Activated T-cell treated with anti-CD3 and anti-CD28 coated beads, Interleukin-2, amount 50 U/mL, for 72 hours (primary cell): ENCODE measurements at places on chromosomes 6 and 20. TPM values are rescaled to one million over a fixed set of nuclear protein-coding genes. Genes with fewer than 3 reads are reported as not detected.

Gene LY6G6F
- not detected for total RNA-seq

Gene SMLR1
- not detected for total RNA-seq

Gene CDC5L
- total RNA-seq = 19.3 TPM

Gene FOXQ1
- not detected for total RNA-seq

Gene FAM162B
- not detected for total RNA-seq

Gene HM13
- total RNA-seq = 131 TPM

Gene LTA
- 77.2 TPM for total RNA-seq

Gene SLC26A8
- 0.44 TPM for total RNA-seq

Gene KCNK17
- total RNA-seq = not detected

Gene ADGRF4
- not detected for total RNA-seq

Gene LRRC1
- 3.6 TPM for total RNA-seq

Gene ALDH5A1
- total RNA-seq = 8.0 TPM

Gene UNC5CL
- 4.0 TPM for total RNA-seq

Gene LPA
- total RNA-seq = not detected
